ENCODE measurements at places on chromosomes 4 and X.

GRCh38 chr4:110034026-110034393, 121.3 kb downstream of the EGF start:
- no peak for ATAC-seq

GRCh38 chr4:1351854-1352566, 5.0 kb downstream of the UVSSA start:
- peak; percentile 22 for ATAC-seq

- no peak for ATAC-seq
Observed at GRCh38 chr4:153765894-153766293, 6.1 kb upstream of the RNF175 start.

- no peak for ATAC-seq
Observed at GRCh38 chrX:40922307-40922706, 162.9 kb upstream of the USP9X start.

DNA sequence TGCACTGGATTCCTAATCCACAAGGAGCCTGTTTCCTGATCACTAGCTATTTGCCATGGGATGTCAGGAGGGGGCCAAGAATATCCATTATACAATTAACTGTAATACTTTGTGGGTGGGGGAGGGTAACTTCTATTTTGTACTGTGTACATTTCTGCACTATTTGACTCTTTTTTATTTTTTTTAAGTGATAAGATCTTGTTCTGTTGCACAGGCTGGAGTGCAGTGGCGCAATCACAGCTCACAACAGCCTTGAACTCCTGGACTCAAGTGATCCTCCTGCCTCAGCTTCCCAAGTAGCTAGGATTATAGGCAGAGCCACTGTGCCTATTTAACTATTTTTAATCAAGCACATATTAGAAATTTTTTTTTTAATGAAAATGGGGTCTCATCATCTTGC, 134.1 kb downstream of the ELOVL6 start:
- ATAC-seq: no peak
